A549 treated with Mapracorat at 1 μM for 4 hours (cell line): ENCODE measurements at places on chromosomes 11 and 22. TPM values are rescaled to one million over a fixed set of nuclear protein-coding genes. Genes with fewer than 3 reads are reported as not detected.

Gene GPR137
- total RNA-seq = 31.9 to 53.0 TPM (median 47.6 TPM) in 5 replicates

Gene MIOX
- 0.11 TPM in 1 of 5 replicates, not detected in the others for total RNA-seq

Gene UBQLN3
- total RNA-seq = not detected in 5 replicates

Gene PNPLA5
- total RNA-seq = 0.06 TPM in 1 of 5 replicates, not detected in the others

Gene PACSIN3
- total RNA-seq = 23.2 to 29.2 TPM (median 28.0 TPM) in 5 replicates
